MCF 10A (cell line): ENCODE measurements at places on chromosomes 3 and 15. TPM values are rescaled to one million over a fixed set of nuclear protein-coding genes. Genes with fewer than 3 reads are reported as not detected.

GRCh38 chr3:188106887-188107830 is 46.8 kb upstream of the LPP start:
- DNase-seq = no peak

- no peak for DNase-seq
These were observed 2.4 kb upstream of the TMEM89 start for GRCh38 chr3:48623851-48624547.

GRCh38 chr15:92143765-92144164 is 249.9 kb upstream of the ST8SIA2 start:
- no peak for DNase-seq

- no peak for DNase-seq
These were observed 184.5 kb upstream of the DNAJC19 start for GRCh38 chr3:181174022-181174421.

DNA sequence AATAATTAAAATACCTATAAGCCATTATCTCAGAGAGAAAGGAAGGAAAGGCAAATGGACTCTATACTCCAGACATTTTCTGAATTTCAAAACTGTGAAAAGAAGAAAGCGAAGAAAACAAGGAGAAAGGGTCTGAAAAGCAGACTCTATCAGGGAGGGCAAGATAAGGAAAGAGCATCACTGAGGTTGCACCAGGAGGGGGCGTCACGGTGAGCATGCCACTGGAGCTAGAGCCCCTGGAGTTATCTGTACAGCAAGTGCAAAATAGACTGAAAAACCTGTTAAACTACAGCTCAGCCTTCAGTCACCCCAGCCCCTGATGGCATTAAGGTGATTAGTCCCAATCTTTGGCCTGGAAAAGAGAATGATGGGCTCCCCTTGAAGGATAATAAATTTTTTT is 514.3 kb downstream of the GABRG3 start:
- DNase-seq = no peak

The ITIH1 gene
- not detected in 2 replicates for total RNA-seq
